ENCODE measurements at places on chromosomes 13 and 19. TPM values are rescaled to one million over a fixed set of nuclear protein-coding genes. Genes with fewer than 3 reads are reported as not detected.

Gene BIVM
- 78.5 TPM for polyA plus RNA-seq

- no peak for DNase-seq
These were observed 822 bp upstream of the ZNF274 start for GRCh38 chr19:58181902-58182576.

DNA sequence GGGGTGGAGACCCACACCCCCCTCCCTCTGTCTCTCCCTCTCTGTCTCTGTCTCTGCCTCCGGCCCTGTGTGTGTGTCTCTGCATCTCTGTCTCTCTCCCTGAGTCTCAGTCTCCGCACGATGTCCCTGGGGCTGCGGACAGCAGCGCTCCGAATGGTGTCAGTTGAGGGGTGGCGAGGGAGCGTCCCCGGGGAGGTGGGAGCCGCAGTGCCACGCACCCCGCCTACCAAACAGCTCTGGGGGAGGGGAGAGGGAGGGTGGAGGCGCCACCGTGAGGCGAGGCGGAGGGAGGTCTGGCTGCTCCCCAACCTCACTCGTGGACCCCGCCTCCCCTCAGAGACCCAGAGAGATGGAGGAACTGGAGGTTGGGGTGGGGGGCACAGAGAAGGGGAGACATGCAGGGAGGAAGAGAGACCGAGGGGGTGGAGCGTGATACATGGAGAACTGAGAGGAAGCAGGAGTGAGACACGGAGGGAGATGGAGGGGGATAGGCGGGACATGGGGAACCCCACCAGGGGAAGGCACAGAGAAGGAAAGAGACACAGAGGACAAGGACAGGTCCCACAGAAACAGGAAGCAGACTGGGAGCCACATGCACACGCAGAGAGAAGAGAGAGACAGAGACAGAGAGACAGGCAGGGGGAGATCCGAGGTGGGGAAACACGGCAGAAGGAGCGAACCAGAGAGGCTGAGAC is 7.2 kb downstream of the ERFL start:
- no peak for DNase-seq

Gene FPR3
- 0.20 TPM for polyA plus RNA-seq

GRCh38 chr19:42563352-42564210 is 31.1 kb downstream of the CEACAM8 start:
- DNase-seq = no peak

DNA sequence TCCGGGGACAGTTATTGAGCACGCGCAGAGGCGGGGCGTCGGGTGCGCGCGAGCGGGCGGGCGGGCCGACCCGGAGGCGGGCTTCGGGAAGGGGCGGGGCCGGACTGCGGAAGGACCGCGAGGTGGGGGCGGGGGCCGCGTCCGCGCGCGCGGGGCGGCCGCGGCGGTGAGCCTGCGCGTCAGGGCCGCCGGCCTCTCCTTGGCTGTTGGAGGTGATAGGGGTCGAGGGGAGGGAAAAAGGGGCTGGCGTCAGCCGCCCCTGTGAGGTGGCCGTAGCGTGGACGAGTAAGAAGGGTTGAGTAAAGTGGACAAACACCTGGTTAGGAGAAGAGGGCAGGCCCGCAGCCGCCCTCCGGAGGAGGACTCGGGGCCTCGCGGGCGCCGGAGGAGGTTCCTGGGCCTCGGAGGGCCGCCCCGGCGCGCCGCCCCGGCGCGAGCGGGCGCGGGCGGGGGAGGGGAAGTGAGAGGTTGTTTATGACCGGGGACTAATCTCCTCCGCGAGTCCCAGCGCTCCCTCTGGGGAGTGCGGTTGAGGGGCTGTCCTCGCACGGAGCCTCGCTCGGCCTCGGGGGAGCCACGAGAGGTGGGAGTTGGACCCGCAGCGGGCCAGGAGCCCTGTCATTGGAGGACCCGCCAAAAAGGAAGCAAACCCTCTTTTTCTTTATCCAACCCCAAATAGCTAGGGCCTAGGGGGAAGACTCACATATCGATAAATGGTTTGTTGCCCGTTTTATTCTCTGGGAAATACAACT is 547 bp upstream of the INTS6 start:
- peak; percentile 75 for DNase-seq

Gene PCDH20
- 6.4 TPM for polyA plus RNA-seq

- DNase-seq = no peak
These were observed 41.7 kb downstream of the HTR2A start for GRCh38 chr13:46855166-46855565.

GRCh38 chr13:49649963-49650312 is 21.6 kb downstream of the ARL11 start:
- DNase-seq = no peak

DNA sequence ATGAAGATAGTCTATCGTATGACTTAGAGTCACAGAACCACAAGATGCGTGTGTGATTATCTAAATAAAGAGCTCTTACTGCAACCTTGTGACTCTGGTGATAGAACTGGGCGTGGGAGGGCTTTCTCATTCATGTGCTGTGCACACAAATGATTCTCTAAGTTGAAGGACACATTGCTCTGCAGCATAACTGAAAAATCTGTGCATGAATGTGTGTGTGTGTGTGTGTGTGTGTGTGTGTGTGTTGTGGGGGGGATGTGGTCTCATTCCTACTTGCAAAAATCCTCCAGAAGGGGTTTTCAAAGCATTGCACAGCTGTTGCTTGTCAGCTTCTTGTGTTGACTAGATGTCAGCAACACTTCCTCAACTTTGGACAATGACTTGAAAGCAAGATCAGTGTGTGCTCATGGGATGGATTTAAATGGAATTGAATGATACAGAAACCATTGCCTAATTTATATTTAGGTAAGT is 22.4 kb downstream of the LRCH1 start:
- no peak for DNase-seq

DNA sequence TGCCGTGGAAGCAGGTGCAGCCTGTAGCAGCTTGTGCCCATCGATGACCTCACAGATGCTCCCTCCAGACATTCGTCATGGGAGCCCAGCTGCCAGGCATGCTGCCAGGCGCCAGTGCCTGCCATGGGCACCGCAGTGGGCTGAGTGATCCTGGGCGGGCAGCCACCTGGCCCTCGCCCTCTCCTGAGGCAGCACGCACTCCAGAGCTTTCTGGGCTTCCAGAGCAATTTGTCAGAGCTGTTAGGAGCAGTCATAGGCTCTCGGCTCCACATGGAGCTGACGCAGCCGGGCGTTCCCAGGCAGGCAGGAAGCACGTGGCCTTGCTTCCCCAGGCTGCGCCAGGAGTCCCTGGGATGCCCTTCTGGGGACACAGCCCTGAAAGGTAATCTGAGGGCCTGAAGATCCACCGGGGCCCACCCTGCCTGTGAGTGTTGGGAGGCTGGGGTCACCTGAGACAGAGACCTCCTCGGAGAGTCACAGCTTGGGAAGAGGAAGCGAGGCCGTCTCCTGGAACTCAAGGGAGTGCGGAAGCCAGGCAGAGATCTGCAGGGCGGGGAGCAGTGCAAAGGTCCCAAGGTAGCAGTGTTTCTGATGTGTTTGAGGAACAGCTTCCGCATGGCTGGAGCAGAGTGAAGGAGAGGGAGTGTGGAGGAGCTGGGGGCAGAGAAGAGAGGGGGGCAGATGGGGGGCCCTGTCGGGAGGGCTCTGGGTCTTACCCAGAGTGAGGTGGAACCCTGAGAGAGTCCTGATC is 50.6 kb downstream of the DPF1 start:
- DNase-seq = no peak

DNA sequence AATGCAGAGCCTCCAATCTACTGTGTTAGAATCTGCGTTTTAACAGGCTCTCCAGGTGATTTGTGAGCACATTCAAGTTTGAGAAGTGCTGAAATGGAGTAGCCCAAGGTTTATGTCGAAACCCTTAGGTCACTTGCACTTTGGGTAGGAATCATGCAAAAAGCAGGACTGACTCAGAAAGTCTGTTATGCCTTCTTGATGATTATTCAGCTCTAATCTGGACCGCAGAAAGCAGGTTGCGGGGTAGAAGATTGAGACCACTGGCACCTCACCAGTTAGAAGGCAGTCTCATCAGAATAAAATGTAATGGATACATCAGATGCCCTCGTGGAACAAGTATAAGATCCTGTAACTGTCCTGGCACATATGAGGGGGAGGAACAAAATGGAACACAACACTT is 326.3 kb downstream of the DCLK1 start:
- DNase-seq = no peak

DNA sequence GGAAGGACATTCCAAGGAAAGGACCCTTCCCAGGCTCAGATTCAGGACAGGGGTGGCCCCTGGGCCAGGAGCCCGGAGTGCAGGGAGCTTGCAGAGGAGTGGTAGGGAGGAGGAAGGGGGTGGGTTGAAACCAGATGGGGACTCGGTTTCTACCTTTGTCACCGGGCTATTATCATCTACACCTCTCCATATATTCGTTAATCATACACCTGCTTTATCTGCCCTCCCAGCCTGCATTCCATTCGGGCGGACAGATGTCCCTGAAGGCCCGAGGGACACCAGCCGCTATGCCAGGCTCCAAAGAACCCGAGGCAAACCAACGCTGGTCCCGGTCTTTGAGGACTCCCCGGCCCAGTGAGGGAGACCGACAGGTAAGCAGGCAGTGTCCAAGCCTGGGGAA is 15.5 kb upstream of the MYH14 start:
- DNase-seq = no peak

DNA sequence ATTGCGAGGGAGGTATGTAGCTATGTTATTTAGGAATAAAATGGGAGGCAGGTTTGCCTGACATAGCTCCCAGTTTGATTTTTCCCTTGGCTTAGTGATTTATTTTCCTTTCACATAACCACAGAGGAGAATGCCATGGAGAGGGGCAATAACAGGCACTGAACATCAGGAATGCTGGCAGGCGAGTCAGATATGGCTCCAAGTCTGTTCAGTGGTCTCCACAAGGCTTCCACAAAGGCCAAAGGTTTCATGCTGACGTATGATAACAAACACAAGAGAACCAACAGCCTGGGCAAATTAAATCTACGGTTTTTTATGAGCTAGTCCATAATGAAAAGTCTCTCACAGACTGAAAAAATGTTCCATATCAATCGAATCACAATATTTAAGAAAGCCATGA is 66.7 kb downstream of the SUCLA2 start:
- DNase-seq = no peak

- DNase-seq = no peak
These were observed 23.8 kb downstream of the GJA3 start for GRCh38 chr13:20136781-20137703.

All from left kidney (tissue), 8 donors.